Amniotic stem cell (primary cell): ENCODE measurements at places on chromosomes 3 and 15.

DNA sequence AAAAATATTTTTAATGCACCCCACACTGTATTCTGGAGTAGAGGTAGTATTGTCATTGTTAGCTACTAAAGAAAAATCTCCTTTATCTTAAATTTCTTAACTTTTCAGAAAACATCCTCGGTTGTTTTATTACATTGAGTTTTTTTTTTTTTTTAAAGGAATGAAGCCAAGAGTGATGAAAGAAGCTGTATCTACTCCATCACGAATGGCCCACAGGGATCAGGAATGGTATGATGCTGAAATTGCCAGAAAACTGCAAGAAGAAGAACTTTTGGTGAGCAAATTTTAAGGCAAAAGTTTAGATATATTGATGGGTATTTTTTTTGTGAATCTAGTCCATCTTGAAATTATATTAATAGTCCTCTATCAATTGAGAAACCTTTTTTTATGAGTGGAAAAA, 49.7 kb upstream of the UTS2B start:
- DNase-seq, result no peak

DNA sequence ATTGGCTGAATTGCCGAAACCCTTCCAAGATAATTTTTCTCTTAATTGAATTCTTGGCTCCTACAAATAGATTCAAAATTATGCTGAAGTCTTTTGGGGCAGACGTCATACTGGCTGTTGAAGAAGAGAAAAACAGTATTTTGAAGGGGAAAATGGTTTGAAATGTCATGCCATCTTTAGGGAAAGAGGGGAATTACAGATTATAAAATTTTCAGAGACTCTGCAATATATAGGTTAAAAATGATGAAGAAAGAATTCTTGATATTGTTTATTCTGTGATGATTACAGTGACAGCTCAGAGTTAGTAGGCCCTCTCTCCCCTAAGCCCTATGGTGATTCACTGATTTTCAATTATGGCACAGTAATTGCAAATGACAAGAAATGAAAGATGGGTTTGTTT, 86.1 kb downstream of the CGNL1 start:
- DNase-seq, result no peak

DNA sequence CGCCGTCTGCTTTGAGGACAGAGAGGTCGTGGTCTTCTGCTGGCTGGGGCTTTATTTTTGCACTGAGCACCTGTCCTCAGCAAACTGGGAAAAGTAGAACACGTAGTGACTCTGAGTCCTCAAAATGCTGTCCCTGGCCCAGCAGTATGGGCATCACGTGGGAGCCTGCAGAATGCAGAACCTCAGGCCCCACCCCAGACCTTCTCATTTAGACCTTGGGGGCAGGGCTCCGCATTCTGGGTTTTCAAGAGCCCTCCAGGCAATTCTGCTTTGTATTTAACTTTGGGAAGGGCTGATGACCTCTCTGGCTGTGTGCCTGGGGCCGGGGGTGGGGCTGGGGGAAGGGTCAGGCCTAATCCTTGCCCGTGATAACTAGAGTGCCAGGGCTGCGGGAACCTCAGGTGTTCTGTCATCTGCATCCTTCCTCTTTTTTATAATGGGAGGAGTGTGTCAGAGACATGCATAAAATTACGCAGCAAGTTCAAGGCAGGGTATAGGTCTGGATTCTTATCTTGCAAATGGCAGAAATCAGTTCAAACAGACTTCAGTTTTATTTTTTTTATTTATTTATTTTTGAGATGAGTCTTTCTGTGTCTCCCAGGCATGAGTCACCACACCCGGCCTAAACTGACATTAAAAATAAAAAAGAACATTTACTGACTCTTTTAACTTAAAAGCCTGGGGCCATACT, 11.1 kb downstream of the SLC6A6 start:
- no peak for DNase-seq

DNA sequence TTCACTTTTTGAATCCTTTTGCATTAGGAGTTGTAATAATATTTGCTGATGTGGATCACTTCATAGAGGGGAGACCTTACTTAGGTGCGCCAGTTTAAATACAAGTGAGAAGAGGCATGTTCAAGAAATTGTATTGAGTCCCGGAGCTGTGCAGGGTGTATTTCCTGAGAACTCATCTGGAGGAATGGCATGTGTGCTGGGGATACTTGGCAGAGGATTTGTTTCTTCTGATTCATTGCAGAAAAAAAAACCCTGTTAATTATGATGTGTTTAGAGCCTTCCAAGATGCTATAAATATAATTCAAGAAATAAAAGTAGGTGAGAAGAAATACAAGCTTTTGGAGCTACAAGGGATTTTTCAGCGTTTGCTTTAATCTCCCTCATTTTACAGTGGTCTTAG, 97.6 kb downstream of the TPRG1 start:
- DNase-seq, result no peak

GRCh38 chr15:101052681-101053121, 133.5 kb downstream of the LRRK1 start:
- no peak for DNase-seq

DNA sequence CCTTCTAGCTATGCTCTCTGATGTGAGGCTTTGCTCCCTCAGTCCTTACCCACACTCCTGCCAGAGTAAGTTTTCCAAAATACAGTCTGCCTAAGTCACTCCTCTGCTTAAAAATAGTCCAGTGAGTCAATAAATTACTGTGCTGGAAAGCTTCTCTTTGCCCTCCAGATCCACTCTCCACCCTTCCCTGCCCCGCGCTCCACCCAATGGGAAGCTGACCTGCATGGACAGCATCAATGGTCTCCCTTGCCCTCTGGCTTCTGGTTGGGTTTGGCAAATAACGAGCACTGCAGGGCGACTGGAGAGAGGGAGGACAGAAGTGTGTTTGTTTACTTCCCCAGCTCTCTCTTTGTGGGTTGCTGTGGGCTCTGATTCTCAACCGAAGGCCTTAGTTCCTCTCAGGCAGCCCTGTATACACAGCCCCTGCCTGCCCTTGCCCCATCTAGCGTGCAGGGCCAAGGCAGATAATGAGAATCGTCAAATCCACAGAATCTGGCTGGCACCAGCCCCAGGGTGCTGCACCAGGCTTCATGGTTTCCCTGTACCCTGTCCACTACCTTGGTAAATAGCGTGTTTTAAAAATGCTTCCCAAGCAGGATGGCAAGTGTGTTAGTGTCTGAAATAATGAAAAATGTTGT, 110.4 kb downstream of the ADAMTSL3 start:
- DNase-seq, result no peak

- DNase-seq, result no peak
These were observed 81.9 kb downstream of the PPARG start for GRCh38 chr3:12370758-12371157.

GRCh38 chr15:70407336-70407670, 309.6 kb upstream of the TLE3 start:
- no peak for DNase-seq

DNA sequence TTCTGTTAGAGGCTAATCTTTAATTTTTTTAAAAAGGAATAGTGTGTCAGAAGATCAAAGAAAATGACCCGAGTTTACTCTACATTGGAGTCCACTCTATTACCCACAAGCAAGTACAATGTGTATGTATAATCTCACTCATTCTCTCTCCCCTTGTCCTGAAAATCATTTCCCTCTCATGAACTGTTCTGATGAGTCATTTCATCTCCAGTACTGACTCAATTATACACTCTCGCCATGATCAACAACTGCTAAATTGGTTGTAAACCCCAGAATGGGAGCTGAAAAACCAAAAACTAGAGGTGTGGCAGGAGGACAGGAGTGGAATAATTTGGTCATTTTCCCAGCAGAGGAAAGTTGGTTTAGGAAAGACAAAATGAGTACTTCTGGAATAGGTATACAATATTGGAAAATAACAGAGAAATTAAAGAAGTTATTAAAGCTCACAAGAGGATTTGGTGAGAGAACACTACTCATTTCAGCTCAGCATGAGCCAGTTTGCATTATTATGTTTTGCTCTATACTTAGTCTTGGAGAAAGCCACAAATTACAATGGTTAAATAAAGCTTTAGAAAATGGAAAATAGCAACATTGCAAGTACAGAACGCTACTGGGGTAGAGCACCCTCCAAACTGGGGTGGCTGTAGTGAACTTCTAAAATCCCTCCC, 144.3 kb upstream of the PFN2 start:
- DNase-seq, result no peak

- no peak for DNase-seq
These were observed 8.2 kb downstream of the XYLB start for GRCh38 chr3:38354588-38355330.

GRCh38 chr3:15782429-15782828, 15.3 kb downstream of the ANKRD28 start:
- DNase-seq, result no peak

DNA sequence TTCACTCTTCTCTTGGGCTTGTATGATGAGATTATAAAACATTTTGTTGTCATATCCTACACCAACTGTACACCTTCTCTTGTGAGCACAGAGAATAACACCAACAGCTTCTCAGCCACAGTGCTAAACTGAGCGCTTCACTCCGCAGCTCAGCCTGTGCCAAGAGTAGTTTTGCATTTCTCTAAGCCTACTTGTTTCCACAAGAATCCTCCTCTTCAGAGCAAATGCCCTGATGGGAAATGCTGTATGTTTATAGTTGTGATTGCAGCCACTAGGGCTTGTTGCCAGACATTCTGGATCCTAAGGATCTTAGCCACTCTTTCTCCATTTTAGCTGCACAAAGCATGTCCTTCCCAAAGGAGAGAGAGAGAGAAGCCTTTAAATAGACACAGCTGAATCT, 138.8 kb upstream of the PLXND1 start:
- no peak for DNase-seq

GRCh38 chr3:133130168-133130567, 92.0 kb downstream of the TMEM108 start:
- DNase-seq, result no peak

GRCh38 chr15:41396111-41396510, 6.2 kb downstream of the NDUFAF1 start:
- no peak for DNase-seq
